GM10248 (cell line): ENCODE measurements at places on chromosomes 12 and 14.

DNA sequence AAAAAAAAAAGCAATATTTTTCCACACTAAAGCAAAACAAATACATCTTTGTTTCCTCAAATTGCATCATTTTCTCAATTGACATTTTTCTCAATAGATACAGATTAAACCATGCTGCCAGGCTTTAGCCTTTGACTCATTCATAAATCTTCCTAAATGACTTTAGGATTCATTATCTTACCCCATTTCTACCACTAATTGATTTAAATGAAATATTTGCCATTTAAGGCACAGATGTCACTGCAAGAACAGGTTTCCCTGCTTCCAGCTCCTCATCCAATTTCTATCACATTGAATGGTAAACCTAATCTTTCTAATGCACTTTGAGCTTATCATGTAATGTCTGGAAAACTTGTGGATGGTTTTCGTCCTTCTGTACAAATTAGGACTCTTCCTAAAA lies 298.7 kb downstream of the RPL10L start:
- DNase-seq: no peak

GRCh38 chr14:20512177-20512905 lies 7.0 kb downstream of the RNASE10 start:
- no peak for DNase-seq

- no peak for DNase-seq
These were observed 3.6 kb downstream of the SPRING1 start for GRCh38 chr12:116734156-116734768.

DNA sequence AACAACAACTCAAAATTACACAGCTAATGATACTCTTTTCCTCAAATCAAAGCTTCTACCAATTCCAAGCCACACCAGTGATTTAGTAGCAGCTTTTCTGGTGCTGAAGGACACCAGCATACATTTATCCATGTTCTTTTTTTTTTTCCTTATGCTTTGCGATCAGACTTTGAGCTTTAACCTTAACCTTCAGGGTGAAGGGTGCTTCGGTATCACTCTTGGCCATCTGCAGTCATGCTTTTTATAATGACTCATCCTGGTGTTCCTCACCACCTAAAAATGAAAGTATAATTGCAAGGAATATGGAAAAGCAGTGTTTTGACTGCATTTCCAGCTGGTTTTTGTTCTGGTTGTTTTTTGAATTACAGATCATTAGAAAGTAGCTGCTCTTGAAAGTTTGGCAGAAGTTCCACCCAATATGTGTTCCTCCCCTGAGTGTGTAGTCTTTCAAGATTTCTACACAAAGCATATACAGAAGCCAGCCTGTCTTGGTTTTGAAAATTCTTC lies 1.3 kb upstream of the SLC41A2 start:
- DNase-seq: no peak

- DNase-seq: no peak
These were observed 13.6 kb upstream of the TBC1D30 start for GRCh38 chr12:64810831-64811230.

GRCh38 chr12:110183386-110183785 lies 59.2 kb downstream of the IFT81 start:
- no peak for DNase-seq

GRCh38 chr14:63470962-63471793 lies 72.0 kb downstream of the PPP2R5E start:
- DNase-seq: peak; percentile 56

GRCh38 chr12:30529489-30530269 lies 166.0 kb downstream of the IPO8 start:
- DNase-seq: no peak

DNA sequence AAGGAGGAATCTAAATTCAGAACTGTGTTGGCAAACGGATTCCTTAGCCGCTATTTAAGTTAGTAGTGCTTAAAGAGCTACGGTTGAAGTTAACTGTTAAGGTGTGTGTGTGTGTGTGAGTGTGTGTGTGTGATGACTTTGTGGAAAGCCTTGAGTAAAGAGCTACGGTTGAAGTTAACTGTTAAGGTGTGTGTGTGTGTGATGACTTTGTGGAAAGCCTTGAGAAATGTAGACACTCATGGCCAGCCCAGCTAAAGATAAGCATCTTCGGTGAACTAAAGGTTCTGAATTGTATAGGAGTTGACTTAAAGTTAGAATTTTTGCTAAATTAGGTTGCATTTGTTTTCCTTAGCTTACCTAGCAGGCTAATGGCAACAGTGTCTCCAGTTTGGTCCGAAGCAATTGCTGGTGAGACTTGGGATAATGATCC lies 1.4 kb downstream of the KTN1 start:
- DNase-seq: no peak

DNA sequence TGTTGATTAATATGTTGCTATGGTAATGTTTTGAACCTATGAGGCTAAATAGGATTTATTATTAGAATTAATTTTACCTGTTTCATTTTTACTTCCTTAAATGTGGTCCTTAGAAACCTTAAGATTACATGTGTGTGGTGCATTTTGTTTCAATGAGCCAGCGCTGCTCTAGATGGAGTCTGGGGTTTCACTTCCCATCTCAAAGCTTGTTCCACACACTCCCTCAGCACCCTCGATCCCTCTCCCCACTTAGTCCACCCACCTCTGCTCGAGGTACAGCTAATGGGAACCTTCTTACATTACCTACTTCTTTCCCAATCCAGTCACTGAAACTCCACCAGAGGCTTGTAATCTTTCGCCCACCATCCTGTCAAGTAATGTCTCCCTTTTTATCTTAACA lies 205.2 kb downstream of the PAX9 start:
- DNase-seq: peak; percentile 5

DNA sequence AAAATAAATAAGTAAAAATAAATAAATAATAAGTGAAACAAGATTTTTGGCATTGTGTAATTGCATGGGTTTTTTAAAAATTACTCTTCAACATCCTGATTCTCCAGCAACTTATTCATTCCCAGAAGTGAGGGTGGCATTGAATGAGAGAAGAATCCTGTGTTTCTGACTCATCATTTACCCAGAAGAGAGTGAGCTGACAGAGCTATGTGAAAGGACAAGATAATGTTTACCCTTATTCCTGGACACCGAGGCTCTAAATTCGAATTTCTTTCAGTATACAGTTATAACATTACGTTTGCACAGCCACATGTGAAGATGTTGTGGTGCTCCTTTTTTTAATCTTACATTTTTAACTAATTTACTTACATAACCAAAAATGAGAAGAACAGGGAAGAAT lies 36.4 kb downstream of the BBS10 start:
- no peak for DNase-seq

- peak; percentile 30 for DNase-seq
These were observed 22.4 kb upstream of the PDE1B start for GRCh38 chr12:54526812-54527630.

GRCh38 chr14:59394268-59394667 lies 70.9 kb downstream of the GPR135 start:
- no peak for DNase-seq

- DNase-seq: peak; percentile 21
These were observed 87.0 kb downstream of the FRMD6 start for GRCh38 chr14:51738754-51739153.

- peak; percentile 87 for DNase-seq
These were observed 35.5 kb upstream of the TSPAN9 start for GRCh38 chr12:3041558-3042164.

- DNase-seq: no peak
These were observed 147.3 kb downstream of the RBM19 start for GRCh38 chr12:113818833-113819232.

- DNase-seq: no peak
These were observed 24.7 kb downstream of the TMEM63C start for GRCh38 chr14:77206261-77206824.

- DNase-seq: no peak
These were observed 37.2 kb downstream of the TMTC2 start for GRCh38 chr12:82723891-82724290.

DNA sequence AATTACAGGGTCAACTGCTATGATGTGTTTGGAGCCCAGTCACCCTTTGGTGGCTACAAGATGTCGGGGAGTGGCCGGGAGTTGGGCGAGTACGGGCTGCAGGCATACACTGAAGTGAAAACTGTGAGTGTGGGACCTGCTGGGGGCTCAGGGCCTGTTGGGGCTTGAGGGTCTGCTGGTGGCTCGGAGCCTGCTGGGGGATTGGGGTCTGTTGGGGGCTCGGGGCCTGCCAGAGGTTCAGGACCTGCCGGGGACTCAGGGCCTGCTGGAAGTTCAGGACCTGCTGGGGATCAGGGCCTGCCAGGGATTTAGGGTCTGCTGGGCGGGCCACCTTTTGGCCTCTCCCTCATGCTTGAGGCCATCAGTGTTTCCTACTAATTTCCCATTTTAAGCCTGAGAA lies 37.1 kb downstream of the ALDH2 start:
- no peak for DNase-seq

- DNase-seq: no peak
These were observed 54.2 kb downstream of the SIX6 start for GRCh38 chr14:60563113-60563512.

GRCh38 chr12:77667101-77667500 lies 163.6 kb upstream of the NAV3 start:
- DNase-seq: no peak

- no peak for DNase-seq
These were observed 114.0 kb upstream of the TMEM132D start for GRCh38 chr12:130017591-130018449.

DNA sequence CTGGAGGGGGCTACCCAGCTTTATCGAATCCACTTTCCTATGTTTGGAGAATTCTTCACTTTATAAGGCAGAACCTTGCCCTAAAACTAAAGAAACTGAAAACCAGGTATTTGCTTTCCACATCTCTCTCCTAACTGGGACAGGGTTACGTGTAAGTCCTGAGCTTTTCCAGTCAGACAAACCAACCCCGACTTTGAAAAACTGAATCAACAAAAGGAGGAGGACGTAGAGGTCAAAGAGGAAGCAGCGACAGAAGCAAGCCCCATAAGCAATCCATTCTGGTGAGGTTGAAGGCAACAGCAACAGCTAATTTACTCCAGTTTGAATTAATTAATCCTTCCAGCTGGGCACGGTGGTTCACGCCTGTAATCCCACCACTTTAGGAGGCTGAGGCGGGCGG lies 47.2 kb downstream of the LRP6 start:
- no peak for DNase-seq

DNA sequence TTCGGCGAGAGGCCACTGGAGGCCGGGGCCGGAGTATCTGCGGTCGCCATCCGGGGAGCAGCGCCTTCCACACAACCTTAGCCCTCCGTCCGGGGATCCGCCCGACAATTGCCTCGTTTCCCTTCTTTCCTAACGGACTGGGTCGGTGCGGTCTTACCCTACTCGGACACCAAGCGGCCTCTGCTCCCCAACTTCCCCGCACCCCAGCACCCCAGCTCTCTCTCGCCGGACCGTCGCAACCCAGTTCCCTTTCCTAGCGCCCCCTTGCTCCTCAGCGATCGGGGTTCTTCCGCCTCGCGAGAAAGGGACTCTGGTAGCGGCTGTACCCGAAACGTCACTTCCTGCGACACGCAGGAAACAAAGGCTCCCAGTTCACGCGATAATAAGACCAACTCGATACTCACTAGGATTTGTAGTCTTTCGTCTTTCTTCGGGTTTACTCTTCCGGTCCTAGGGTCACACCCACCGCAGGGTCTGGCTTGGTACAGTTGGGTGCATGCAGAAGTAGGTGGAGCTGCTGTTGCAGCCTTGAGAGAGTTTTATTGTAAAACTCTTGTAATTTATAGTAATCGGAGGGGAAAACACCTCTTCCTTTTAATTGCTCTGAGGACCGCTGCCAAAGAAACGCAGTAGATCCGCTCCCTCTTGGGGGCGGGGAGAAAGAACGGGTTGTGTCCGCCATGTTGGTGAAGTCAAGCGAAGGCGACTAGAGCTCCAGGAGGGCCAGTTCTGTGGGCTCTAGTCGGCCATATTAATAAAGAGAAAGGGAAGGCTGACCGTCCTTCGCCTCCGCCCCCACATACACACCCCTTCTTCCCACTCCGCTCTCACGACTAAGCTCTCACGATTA lies at the start of the genes THAP2 and ZFC3H1:
Gene THAP2, plus strand, starts transcription at position 741 of the 850 bp plus-strand sequence. CDS start 209 bp downstream, outside the sequence.
Gene ZFC3H1, minus strand, starts transcription at position 288 of the 850 bp plus-strand sequence. Its CDS starts 238 bp downstream, at position 50.
- DNase-seq: peak; percentile 92

DNA sequence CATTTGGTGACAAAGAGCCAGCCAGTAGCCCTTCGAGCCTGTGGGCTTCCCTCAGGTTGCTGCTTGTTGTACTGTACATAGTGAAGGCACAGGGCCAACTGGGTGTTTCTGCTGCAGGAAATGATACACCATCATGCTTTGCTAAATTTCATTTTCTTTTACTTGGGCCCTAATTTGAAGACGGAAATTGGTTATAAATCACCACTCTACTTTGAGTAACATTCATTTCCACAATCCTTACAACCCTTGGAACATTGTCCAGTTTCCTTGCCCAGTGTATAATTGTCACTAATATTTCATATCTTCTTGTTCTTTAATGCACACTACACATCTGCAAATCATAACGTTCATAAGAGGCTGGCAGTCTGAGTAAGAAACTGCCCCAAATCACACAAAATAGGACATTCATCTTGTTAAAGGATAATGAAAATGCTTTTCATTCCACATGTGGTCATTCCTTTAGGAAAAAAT lies 30.2 kb downstream of the MSRB3 start:
- DNase-seq: no peak

- DNase-seq: no peak
These were observed 18.7 kb downstream of the TSHR start for GRCh38 chr14:80973931-80974641.

GRCh38 chr12:105226219-105226618 lies 9.8 kb downstream of the APPL2 start:
- peak; percentile 28 for DNase-seq

GRCh38 chr12:7650091-7650490 lies 15.6 kb downstream of the APOBEC1 start:
- no peak for DNase-seq

GRCh38 chr12:128042825-128043224 lies 224.1 kb upstream of the TMEM132C start:
- DNase-seq: no peak

GRCh38 chr14:60226298-60226697 lies 22.7 kb upstream of the PPM1A start:
- no peak for DNase-seq

DNA sequence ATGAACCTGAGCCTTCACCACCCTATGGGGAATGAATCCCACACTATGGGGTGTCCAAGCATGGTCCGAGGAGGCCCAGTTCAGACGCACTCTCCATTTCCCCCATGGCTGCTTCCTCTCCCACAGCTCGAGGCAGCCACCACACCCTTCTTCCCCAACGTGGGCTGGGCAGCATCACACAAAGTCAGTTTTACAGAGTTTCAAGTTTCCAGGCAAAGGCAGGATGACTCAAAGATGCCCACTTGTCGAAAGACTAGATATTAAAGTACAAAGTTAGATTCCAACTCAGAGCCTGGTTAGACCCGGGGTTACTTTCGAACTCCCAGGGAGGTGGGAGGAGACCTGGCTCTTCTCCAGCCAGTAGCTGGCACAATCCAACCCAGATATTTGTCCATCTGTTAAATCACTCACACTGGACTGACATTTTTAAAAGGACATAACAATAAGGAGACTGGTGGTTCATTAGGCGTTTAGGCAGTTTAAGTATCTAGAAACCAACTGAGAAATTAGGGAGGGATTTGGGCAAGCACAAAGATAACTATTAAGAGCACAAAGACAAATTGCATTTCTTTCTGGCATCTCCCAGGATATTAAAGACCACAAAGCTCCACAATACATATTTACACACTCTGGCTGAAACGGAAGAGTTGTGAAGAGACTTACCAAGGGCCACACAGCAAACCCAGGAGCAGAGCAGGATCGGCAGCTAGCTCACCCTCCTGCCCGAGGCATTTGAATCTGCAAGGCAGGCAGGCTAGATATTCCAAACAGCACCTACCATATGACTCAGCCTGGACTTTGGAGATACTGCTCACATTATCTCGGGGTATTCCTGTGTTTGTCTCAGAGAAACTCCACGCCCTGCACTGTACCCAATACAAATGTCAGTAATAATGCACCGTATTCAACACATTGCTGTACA lies 34.8 kb downstream of the TMCC3 start:
- no peak for DNase-seq

GRCh38 chr14:59464486-59465315 lies 479 bp downstream of the GPR135 start:
- DNase-seq: peak; percentile 80

GRCh38 chr12:8508223-8508622 lies 5.1 kb upstream of the CLEC4D start:
- DNase-seq: no peak
